ENCODE measurements at places on chromosomes 3 and 15.

DNA sequence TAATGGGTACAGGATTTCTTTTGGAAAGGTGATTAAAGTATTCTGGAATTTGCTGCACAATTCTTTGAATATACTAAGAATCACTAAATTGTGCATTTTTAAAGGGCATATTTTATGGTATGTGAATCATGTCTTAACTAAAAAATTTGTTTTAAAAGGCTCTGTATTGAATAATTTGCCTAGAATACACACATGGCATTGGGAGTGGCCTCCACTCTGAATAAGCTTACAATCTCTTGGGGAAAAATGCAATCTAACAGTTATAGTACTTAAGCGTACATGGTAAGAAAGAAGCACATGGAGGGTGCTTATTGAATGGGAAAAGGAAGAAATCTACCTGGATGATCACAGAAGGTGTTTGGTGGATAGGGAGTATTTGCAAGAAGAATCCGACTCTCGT lies 385.1 kb downstream of the LPP start:
- no peak for DNase-seq

DNA sequence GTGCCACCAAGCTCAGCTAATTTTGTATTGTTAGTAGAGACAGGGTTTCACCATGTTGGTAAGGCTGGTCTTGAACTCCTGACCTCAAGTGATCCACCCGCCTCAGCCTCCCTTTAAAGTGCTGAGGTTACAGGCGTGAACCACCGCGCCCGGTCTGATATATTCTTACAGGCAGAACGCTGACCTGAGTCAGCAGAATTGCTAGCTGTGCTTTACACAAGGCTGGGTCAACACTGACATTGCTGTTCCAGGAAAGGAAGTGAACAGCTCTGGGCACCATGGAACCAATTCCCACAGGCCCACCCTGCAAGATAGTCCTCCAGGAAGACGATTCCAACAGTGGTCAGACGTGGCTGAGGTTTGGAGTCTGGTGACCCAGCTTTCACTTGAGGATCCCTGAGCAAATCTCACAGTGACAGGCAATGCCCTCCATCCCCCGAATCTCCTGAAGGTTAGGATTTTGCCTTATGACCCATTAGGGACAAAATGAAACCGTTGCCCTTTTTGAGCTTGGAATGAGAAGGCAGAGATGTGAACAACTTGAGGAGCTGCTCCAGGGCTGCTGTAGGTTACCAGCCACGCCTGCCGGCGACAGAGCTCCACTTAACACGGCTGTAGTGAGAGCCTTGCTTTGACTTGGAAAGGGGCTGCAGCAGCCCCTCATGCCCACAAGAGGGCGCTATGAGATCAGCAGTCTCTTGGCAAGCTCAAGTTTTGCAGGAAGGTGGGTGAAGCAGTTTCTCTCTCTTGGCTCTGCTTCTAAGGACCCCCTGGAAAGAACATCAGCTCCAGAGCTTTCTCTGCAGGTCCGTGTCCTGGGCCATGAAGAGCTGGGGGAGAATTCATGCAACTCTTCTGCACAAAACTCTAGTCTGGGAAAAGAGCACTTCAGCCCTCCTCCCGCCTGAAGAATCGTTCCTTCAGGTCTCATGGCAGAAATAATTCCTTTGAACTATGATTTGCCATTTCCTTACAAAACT lies 74.1 kb downstream of the SENP2 start:
- DNase-seq: peak; percentile 86

DNA sequence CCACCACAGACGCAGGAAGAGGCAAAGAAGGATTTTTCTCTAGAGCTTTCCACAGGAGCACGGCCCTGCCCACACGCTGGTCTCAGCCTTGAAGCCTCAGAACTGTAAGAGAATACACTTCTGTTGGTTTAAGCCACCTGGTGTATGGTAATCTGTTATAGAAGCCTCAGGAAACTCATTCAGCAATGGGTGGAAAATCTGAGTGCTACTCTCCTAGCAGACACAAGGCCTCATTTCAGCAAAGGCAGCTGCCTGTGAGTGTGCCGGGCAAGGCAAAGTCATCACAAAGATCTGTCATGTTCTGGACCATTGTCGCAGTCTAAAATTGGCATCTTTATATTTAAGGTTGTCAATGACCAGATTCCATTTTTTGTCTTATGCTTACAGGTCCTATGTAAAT lies 31.0 kb downstream of the ATP10A start:
- DNase-seq: no peak

GRCh38 chr15:93703092-93703739 lies 528.1 kb upstream of the MCTP2 start:
- DNase-seq: no peak

DNA sequence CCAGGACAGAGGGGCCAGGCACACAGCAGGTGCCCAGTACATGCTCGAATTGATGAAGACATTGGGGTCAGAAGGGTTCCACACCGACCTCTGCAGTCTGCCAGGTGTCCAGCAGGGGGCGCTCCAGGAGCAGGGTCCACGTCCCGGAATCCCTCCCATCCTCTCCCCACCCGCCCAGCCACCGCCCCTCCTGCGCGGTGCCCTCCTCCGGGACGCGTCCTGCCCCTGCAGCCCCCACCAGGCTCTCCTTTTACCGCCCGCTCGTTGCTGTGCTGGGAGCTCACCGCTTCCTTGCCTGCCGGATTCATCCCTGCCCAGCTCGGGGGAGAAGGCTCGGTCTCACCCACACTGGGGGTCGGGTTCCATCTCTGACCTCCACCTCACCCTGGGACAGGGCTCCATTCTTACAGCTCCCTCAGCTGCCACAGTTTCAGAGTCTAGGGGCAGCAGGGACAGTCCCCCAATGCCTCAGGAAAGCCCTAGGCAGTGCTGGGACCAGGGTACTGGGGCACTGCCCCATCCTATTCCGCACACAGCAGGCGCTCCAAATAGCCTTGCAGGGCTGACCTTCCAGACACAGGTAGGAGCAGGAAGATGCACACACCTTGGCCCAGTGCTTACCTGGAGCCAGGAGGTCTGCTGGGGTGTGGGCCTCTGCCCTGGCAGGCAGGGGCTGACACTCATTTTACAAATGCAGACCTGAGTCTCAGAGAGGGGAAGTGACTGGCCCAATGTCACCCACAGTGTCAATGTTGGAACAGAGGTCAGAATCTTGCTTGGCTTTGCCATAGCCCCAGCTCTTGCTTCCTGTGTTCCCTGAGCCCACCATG lies 31.0 kb downstream of the GRIP2 start:
- DNase-seq: peak; percentile 49

- no peak for DNase-seq
Measured at GRCh38 chr15:77251662-77252061, 168.2 kb downstream of the PEAK1 start.

DNA sequence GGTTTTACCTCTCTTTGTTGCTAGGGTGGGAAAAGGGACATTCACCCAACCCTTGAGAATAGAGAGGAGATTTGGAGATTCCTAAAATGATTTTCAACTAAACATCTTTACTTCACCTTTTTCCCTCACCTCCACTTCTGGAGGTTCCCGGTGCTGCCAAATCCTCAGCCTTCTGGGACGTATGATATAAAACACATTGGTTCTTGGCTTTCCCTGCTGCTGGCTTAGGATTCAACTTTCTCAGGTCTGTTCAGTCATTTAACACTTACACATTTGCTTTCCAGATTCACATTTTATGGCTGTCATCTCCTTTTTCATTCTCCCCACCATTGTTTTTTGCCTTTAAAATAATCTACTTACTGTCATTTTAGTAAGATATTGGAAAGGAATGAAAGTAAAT lies 106.6 kb downstream of the PIK3R4 start:
- no peak for DNase-seq

DNA sequence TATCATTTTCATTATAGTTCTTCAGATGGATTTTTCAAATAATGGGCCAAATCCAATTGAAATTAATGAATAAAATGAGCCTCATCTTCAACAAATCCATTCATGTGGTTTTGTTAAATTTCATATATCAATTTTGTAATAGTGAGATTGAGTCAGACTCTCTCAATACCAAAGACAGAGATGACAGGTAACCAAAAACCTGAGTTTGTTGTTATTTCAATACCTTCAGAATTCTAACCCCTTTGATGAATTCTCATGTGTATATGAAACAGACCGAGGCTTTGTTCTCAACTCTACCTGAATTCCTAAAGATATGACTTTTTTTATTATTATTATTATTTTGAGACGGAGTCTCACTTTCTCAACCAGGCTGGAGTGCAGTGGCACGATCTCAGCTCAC lies 92.8 kb downstream of the FOXP1 start:
- DNase-seq: no peak

DNA sequence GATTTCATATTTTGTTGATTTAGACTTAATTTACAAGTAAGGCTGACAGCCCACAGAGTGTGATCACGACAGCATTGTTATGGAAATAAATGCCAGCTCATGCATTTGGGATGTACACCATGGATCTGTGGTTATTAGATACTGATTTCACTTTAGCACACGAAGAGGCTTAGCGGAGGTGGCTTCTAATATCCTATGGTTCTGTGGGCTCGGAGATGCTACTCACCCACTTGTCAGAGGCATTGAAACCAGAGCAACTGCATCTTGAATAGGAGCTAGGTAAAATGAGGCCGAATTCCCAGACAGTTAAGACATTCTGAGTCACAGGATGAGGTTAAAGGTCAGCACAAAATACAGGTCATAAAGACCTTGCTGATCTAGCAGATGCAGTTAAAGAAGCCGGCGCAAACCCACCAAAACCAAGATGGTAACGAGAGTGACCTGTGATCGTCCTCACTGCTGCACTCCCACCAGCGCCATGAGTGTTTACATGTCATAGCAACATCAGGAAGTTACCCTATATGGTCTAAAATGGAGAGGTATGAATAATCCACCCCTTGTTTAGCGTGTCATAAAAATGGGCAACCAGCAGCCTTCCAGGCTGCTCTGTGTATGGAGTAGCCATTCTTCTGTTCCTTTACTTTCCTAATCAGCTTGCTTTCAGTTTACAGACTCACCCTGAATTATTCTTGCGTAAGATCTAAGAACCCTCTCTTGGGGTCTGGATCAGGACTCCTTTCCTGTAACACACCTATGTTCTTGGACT lies 117.5 kb downstream of the PGPEP1L start:
- DNase-seq: no peak

DNA sequence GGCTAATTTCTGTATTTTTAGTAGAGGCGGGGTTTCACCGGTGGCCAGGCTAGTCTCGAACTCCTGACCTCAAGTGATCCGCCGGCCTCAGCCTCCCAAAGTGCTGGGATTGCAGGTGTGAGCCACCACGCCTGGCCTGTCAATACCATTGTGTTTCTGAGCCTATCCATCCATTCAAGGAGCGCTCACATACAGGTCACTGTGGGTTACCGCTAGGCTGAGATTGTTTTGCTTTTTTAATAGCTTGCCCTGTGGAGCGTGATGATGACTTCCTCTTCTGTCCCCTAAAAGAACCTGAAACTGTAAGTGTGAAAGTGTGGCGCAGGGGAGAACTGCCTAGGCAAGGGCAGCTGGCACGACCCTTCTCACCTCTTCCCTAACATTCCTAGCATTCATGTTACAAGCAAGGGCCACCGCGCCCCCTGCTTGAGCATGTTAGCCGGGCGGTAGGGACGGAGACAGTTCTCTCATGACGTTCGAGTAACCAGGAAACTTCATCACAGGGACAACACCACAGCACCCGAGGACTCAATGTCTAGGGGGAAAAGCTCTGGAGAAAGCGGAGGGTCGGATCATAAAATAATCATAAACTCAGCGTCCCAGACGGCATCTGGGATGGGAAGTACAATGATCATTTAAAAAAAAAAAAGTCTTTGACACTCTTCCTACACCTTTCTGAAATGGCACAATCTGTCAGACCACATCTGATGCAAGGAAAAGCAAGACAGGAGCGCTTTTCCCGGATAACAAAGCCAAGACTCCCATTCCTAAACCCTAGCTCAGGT lies 790 bp downstream of the LAMP3 start:
- no peak for DNase-seq

DNA sequence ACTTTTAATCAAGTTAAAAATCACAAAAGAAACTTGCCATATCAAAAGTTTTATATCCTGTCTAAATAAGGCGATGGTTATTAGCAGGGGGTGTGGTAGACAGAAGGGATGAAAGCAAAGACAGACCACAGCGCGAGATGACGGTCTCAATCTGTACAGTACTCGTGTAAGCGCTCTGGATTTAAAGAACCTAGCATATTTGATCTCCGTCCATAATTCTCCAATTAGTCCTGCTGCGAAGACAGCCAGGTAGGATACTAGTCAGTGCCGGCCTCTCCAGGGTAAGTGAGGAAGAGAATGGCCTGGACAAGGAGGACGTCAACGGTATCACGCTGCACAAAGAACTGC lies 701 bp downstream of the SGO1 start:
- peak; percentile 26 for DNase-seq

- no peak for DNase-seq
Measured at GRCh38 chr15:66724732-66725463, 22.9 kb downstream of the SMAD6 start.

- no peak for DNase-seq
Measured at GRCh38 chr3:145429546-145429945, 731.4 kb downstream of the PLOD2 start.

- no peak for DNase-seq
Measured at GRCh38 chr15:52121896-52122295, 9.3 kb upstream of the BCL2L10 start.

DNA sequence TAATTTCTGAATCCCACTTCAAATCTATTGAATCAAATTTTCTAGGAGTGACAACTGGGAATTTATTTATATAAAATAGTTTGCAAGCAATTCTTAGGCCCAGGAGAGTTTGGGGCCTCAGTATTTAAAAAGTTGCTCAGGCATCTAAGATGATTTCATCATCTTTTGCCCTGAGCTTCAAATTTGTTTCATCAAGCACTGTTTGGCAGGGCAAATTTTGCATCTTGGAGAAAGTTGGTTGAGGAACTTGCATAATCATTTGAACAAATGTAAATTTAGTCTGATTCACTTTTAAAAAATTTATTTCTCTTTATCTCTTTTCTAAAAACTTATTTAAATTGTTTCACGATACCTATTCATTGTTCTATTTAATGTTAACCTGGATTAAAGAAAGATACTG lies 702.8 kb downstream of the SI start:
- DNase-seq: no peak

DNA sequence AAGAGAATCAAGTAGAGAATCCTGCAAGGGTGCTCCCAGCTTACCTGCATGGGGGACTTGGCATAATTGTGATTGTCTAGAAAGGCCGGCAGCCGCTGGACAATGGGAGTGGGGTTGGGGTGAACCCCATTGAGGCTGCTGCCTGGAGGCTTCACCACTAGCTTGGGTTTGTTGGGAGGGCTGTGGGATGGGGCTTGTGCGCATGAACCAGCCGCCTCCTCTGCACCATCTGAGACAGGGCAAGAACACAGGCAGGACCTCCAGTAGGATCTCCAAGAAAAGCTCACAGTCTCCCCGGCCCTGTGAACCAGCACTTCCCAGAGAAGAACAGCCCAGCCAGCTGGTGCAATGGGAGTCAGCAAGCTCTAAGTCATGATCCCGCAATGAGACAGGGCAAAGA lies 39.8 kb downstream of the SEMA3G start:
- DNase-seq: no peak

GRCh38 chr3:72798552-72799195 lies 49.6 kb downstream of the SHQ1 start:
- DNase-seq: no peak

- no peak for DNase-seq
Measured at GRCh38 chr3:169403855-169404519, 259.5 kb downstream of the MECOM start.

GRCh38 chr15:22856659-22857058 lies 18.2 kb downstream of the NIPA2 start:
- DNase-seq: no peak
